ENCODE measurements at places on chromosomes 12 and 14.

GRCh38 chr14:89239023-89239422 is 178.0 kb downstream of the FOXN3 start:
- DNase-seq, result no peak

DNA sequence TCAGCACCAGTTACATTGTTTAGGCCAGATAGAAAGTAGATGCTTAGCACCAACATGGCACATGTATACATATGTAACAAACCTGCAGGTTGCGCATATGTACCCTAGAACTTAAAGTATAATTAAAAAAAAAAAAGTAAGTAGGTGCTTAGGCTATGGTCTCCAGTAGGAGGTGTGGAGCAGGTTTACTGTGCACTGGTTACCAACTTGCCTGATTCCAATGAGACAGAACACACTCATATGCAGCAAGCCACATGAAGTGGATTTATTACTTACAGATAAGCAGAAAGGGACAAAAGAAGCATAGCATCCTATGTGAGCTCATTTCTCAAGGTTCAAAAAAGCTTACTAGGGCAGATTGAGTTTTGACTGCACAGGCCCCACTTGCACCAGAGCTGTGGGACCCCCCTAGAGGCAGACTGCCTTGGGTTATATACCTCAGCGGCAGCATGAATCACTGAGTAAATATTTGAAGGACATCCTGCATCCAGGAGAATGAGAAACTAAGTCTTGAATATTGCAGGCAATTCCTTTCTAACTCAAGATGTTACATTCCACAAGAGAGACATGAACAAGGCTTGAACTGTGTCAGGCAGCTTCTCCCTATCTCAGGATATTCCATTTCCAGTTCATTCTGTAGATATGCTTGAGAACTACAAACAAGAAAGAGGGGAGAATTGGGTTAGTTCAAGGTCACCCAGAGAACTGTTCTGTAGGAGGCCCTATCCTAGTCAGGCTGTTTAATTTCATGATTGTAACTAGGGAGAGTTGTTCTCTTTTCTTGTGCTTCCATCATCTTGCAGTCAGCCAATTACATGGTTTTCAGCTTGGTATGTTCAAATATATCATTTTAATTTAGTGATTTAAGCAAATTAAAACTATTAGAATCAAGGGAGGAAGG is 30.1 kb downstream of the LRFN5 start:
- no peak for DNase-seq

GRCh38 chr14:102917469-102918211 is 4.8 kb upstream of the AMN start:
- peak; percentile 78 for DNase-seq

DNA sequence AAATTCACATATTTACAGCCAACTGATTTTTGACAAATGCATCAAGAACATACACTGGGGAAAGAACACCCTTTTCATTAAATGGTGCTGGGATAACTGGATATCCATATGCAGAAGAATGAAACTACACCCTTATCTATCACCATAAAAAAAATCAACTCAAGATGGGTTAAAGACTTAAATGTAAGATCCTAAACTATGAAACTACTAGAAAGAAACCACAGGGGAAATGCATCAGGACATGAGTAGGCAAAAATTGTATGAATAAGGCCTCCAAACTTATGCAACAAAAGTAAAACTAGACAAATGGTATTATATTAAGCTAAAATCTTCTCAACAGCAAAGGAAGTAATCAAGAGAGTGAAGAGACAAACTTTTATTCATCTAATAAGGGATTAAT is 242.6 kb downstream of the CPNE8 start:
- no peak for DNase-seq

DNA sequence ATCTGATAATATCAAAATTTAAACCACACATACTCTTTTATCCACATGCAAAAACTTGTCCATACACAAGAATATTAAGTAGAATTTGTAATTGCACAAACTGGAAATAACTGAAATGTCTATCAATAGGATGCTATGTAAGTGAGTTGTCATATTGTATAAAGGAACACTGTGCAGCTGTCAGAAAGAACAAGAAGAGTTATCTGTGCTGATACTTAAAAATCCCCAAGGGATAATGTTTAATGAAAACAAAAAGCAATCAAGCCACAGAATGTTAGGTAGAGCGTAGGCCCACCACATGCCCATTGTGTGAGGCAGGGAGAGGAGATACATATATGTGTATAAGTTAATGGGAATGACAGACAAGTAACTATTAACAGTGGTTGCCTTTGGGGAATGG is 25.9 kb upstream of the HIGD1C start:
- no peak for DNase-seq

- no peak for DNase-seq
Measured at GRCh38 chr12:5081016-5081415, 37.3 kb downstream of the KCNA5 start.

DNA sequence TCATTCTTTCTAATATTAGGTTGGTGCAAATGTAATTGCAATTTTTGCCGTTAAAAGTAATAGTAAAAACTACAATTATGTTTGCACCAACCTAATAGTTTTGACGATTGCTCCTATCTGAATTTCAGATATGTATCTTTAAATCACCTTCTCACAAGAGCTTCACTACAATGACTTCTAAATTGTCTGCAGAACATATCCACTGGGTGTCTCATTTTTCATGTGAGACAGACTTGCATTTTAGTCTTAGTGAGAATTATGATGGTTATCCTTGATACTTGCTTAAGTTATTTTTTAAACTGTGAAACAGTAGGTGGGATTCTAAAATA is 84.6 kb downstream of the ITPR2 start:
- no peak for DNase-seq

- no peak for DNase-seq
Measured at GRCh38 chr12:102653406-102653805, 173.0 kb upstream of the IGF1 start.

DNA sequence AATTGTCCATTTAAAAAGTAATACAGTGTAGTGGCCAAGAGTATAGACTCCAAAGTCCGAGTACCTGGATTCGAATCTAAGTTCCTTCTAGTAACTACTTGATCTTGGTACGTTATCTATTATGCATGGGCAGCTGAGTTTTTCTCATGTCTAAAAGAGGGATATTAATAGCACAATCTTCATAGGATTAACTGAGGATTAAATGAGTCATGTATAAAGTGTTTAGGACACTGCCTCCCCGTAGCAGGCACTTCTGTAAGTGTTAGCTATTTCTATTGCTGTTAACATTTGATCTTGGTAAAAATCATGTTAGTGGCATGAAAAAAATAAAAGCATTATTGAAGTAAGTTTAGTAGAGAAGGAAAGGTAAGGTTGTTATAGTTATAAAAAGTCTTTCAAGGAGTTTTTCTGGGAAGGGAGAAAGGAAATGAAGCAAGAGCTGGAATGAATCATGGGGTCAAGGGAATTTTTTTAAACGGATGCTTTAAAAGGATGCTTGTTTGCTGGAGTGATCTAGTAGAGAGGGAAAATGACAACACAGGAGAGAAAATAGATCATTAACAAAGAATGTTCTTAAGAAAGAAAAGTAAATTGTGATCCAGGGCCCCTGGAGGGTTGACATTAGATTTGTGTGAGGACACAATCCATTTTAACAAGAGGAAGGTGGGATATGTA is 502.2 kb upstream of the USP15 start:
- no peak for DNase-seq

- peak; percentile 82 for DNase-seq
Measured at GRCh38 chr12:47773062-47773857, at the start of gene SLC48A1. Gene SLC48A1, plus strand, starts transcription at chr12:47773238. Its CDS starts 67 bp downstream, at chr12:47773305.

- DNase-seq, result no peak
Measured at GRCh38 chr14:75238756-75239455, 39.7 kb upstream of the FOS start.

- DNase-seq, result no peak
Measured at GRCh38 chr12:76410781-76411180, 62.6 kb upstream of the BBS10 start.

DNA sequence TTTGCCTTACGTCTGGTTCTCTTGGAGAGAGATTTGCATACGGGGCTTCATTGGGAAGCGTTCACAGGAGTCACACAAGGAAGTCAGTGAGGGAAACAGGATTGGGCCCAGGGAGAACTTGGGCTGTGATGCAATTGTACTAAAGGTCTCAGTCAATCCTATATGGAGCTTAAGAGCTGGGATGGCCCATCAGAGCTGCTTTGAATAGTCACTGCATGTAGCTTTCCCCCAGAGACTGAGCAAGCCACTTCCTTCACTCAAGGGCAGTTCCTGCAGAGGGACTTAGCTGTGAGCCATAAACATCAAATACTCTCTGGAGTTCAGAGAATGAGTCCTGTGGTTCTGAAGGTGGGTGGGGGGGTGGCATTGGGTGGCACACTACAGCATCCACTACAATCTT is 605.4 kb downstream of the MED13L start:
- no peak for DNase-seq

- DNase-seq, result no peak
Measured at GRCh38 chr14:103514596-103515421, 7.8 kb downstream of the CKB start.

DNA sequence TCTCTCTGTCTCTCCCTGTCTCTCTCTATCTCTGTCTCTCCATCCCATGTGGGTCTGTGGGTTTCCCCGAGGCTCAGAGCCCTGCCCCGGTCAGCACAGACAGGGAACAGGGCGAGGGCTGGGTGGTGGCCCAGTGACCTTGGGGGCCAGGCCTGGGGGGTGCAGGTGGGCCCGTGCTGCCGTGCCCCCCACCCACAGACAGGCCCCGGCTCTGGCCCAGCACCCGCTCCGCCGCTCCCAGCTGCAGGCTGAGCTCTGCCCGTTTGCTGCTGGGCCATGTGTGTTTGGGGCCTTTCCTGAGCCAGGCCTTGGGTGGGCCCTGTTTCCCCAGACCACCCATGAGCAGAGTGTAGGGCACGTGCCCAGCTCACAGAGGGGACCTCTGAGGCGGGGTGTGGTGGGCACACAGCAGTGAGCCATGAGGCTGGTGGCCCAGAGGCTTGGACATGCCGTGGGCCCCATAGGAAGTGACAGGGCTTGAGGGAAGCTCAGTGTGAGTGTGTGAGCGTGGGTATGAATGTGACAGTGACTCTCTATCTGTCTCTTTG is 51.0 kb downstream of the TMEM121 start:
- DNase-seq, result no peak

- no peak for DNase-seq
Measured at GRCh38 chr12:93144109-93144508, 215.0 kb upstream of the EEA1 start.

- DNase-seq, result no peak
Measured at GRCh38 chr14:49017447-49017846, 568.7 kb downstream of the RPS29 start.

GRCh38 chr14:70067810-70068209 is 120.9 kb downstream of the SLC8A3 start:
- no peak for DNase-seq

- peak; percentile 36 for DNase-seq
Measured at GRCh38 chr12:55068416-55069010, 48.7 kb downstream of the NEUROD4 start.

DNA sequence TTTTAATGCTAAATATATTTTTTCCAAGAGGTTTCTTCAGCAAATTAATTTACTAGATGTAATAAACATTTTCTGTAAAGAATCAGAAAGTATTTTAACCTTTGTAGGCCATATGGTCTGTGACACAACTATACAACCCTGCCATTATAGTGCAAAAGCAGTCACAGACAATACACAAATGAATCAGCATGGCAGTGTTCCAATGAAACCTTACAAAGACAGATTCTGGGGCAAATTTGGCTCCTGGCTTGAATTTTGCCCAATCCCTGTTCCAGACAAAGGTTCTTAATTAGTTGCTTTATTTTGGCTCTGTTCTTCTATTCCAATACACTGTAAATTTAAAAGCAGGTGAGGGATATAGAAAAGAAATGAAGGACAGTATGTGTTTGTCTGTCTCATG is 352.5 kb downstream of the C12orf50 start:
- DNase-seq, result no peak

DNA sequence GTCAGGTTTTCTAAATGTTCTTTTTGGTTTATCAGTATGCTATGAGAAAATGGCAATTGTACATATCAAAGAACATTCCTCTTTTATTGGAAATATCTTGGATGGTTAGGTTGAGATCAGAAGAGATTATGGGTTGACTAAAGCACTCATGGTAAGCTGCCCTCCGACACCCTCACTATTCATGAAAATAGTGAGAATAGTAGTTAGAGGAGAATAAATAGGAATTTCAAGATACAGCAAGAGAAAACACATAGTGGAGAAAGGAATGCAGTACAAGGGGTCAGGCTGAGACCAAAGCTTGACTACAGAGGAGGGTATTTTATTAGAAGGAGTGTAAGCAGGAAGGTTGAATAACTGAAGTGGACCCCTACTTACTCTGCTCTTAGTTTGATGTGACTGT is 112.5 kb downstream of the PTPRQ start:
- no peak for DNase-seq

GRCh38 chr14:36952689-36953088 is 219.7 kb downstream of the SLC25A21 start:
- no peak for DNase-seq

- no peak for DNase-seq
Measured at GRCh38 chr14:62470935-62471334, 574.3 kb downstream of the KCNH5 start.

DNA sequence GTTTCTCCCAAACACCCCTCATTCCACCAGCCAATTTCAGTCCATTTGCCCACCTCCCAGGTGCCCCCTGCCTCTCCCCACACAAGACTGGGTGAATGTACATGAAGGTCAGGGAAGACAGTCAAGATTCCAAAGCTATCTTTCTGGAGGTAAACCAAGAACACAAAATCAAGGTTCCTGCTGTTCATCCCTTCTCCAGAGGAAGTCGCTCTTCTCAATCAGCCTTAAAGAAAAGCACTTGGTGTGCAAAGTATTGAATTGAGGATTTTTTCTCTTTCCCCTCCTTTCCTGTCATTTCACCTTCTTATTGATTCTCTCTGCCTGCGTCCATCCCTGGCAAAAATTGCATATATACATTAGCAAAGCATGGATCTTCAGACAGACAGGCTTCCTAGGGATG is 4.5 kb downstream of the GRIN2B start:
- DNase-seq, result no peak
